Fibroblast of skin of scalp (primary cell): ENCODE measurements at places on chromosomes 3 and 15.

- no peak for DNase-seq
Observed at GRCh38 chr3:5136919-5137429, 14.9 kb downstream of the ARL8B start.

DNA sequence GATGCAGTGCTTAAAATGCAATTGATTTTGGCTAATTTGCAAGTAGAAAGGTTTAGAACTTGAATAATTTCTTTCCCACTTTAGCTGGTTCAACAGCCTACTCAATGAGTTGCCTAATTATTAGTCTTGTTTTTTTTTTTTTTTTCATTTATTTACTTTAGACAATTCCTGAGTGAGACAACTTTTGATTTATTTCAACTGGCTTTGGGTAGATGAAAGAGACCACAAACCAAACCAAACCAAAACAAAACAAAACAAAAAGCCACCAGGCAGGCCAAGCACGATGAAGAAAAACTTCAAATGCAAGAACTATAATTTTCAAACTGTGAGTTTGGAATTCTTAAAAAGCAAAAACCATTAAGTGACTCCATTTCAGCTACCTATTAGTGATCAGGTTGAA lies 469.9 kb downstream of the GBE1 start:
- no peak for DNase-seq

DNA sequence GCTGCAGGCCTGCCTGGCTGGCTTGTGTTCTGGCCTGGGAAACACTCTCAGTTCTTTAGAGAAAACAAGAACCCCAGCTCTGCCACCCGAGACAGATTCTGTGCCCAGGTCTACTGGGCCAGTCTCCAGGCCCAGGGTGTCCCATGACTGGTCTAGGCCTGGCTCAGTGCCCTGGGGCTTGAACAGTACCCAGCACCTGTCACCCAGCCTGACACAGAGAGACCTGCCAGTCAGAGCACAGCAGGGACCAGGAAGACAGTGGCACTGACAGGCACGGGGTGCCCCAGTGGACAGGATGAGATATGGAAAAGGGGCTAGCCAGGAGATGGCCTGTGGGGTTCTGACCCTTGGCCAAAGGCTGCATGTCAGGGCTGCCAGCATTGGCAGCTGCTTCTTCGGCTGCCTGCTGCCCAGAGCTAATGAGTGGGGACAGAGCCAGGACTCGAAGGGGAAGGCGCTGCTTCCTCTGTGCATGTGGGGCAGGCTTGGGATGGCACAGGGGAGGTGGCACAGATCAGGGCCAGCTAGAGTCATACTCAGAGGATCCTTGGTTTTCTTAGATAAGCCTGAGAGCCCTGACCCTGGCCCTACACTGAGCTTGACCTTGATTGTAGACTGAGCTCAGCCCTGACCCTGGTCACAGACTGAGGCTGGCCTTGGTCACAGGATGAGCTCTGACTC lies 15.1 kb downstream of the CCDC33 start:
- DNase-seq, result no peak

GRCh38 chr15:25969886-25970285 lies 106.8 kb upstream of the ATP10A start:
- DNase-seq, result no peak

DNA sequence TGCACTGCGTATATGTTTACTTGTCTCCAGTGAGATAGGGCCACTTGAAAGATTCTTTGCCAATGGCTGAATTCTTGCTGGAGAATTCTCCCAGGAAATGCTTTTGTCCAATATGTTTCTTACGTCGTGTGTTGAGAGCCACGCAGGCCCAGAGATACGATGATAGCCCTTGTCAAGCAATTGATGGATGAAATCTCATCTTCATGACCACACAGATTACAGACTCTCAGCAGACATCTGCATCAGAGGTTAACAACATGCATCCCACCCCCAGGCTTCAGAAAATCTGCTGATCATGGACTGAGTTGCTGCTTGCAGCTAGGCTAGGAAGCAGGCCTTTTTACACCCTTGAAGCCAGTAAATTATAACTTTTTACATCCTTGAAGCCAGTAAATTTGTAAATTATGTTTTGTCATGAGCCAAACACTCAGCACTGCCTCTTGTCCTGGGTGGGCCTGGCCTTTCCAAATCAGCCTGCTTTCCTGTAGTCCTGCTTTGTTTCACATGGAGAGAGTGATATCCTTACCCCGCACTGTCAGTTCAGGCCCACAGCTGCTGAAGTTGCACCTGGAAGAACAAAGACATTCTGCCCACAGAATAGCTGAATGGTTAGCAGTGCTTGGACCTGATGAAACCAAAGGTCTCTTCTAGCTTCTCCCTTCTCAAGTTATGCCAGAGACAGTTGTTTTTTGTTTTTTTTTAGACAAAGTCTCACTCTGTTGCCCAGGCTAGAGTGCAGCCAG lies 84.4 kb downstream of the GPR156 start:
- DNase-seq, result no peak

DNA sequence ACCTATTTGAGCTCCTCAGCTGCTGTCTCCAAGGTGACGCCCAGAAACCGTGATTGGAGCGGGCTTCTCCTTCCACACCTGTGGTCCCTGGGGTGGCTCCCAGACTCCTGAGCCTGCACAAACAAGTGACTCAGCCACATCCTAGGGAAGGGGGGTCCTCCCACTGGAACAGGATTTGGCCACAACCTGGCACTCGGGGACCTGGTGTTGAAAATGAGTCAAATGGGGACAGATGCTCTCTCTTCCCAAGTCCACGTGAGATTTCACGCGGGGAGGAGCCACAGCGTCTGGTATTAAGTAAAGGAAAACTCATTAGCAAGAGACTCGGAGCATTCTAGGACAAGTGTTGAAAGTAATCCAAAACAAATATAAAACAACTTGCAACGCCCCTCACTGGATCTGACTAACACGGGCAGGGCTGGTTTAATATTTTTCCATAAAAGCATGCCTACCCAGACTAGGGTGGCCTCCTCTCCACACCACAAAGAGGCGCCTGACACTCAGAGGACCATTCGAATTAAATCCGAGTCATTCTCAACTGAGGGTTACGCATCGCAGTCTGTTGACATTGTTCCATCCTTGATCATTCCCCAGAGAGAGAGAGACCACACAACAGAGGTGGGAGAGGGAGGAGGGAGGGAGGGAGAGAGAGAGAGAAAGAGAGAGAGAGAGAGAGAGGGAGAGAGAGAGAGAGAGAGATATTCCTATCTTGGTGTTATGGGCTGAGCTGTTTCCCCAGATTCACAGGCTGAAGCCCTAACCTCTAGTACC lies 74.4 kb downstream of the MGLL start:
- DNase-seq, result peak; percentile 97

DNA sequence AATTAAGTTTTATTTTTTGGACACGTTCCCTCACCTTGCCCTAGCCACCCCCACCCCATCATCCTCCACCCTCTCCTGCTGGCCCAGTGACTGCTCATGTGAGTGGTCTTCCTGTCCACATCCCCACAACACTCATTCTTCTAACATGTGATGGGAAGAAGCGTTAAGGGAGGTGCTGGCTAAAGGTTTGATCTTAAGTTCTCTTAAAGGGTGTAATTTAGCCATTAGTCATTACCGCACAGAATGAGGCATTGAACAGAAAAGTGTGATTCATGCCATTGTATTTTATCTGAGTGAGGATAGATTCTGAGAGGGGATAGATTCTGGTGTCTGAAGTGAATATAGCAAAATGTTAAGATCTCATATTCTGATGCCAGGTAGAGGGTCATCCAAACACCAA lies 272.9 kb upstream of the TPM1 start:
- DNase-seq, result peak; percentile 80

- DNase-seq, result no peak
Observed at GRCh38 chr3:51274052-51274451, 111.0 kb upstream of the MANF start.

- no peak for DNase-seq
Observed at GRCh38 chr3:107323723-107324122, 53.5 kb upstream of the CCDC54 start.
